Left lung (tissue), 14 donors: ENCODE measurements at places on chromosomes 7 and 10. TPM values are rescaled to one million over a fixed set of nuclear protein-coding genes. Genes with fewer than 3 reads are reported as not detected.

CLEC2L gene
- polyA plus RNA-seq: 0.20 TPM

DNA sequence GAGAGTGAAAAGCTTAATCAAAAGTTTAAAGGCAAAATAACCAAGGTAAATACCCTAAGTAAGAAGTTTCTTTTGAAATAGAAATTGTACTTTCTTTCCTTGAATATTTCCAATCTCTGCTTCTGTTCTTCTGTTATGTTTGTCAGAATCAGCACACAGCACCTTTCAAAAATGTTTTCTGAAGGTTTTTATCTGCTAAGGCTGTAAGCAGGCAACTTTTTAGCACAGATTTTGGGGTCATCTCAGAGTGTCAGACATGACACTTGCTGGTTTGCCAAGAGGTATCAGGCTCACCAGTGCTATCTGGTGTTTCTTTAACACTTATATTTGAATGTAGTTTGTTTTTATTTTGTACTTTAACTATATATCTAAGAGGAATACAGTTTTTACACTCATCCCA is 94.2 kb downstream of the CDK6 start:
- no peak for DNase-seq

DNA sequence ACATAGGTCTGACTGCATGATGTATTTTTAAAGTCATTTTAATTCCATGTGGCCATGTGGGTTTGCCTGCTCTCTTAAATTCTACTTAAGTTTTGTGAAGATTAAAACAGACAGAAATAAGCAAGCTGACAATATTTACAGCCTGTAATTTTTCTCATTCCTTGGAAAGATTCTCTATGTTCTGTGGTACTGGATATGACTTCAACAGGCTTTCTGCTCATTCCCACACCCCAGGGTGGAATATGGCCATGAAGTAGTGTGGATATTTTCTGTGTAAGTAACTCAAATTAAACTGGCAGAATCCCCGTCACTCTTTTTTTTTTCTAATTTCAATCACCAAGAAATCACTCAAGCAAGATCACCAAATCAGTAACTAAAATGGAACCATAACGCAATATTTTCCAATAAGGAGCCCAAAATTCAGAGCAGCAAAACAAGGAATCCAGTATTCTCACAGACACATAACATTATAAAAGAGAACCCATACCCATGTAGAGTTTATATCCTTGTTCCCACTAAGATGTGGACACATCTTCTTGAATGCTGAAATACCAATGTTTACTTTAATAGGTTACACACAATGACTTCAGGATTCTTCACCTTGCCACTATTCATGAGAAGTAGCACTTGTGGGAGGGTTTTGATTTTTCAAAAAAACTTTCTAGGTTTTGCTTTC is 5.7 kb downstream of the HOXA5 start:
- no peak for DNase-seq

DNA sequence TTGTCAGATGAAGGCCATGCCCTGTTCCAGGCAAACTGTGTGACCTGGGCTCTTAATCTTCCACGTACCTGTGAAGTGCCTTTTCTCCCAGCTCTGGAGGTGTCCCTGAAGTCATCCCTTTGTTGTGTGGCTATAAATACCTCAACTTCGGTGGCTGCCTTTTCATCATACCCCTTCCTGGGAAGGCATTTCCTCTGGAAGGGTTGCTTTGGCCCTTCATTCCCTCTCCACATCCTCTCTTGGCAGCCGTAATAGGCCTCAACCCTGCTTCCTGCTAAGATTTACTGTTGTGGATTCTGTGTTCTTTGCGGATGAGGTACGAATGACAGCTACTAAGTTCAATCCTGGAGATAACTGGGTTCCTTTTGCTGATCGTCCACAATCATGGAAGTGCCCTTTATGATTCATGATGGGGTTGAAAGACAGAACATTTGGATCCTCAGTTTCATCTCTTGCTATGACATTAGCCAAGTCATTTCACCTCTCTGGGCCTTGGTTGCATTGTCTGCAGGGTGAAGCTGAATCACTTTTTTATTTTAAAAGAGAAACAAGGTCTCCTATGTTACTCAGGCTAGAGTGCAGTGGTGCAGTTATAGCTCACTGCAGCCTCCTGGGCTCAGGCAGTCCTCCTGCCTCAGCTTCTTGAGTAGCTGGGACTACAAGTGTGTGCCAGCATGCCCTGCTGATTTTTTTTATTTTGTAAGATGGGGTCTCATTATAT is 23.6 kb downstream of the FKBP6 start:
- no peak for DNase-seq

GRCh38 chr10:79203014-79203644 is 134.4 kb downstream of the ZMIZ1 start:
- no peak for DNase-seq

- no peak for DNase-seq
Measured at GRCh38 chr7:82559193-82559805, 115.7 kb upstream of the CACNA2D1 start.

NRF1 gene
- 24.4 TPM for polyA plus RNA-seq

PNLIPRP1 gene
- not detected for polyA plus RNA-seq

- DNase-seq: no peak
Measured at GRCh38 chr10:45550903-45551786, 121.4 kb downstream of the ZFAND4 start.

CDC14C gene
- polyA plus RNA-seq: 0.06 TPM

GRCh38 chr7:151120896-151121295 is 34.6 kb downstream of the AGAP3 start:
- DNase-seq: no peak

GPR26 gene
- 0.01 TPM for polyA plus RNA-seq

DNA sequence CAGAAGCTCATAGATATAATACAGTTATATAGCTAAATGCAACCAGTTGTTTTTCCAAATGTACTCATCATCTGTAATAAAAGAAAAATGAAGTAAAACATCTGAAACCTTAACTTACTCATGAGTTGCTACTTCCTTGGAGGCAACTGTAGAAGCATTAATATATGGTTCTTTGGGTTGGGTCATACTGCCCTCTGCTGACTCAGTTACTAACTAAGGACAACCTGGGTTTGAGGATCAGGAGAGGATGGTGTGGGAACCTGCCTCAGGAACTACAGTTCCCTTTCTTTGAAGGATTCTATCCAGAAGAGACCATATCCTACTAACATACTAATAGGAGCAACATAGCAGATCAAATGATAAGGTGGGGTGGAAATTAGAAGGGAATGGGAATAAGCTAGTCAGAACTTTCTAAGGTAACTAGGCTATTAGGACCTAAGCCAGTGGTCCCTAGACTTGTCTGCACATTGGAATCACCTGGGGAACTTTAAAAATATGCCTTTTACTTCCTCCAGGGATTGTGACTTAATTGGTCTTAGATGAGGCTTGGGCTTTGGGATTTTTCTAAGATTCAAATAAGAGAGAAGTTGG is 20.7 kb downstream of the COX15 start:
- no peak for DNase-seq

GRCh38 chr10:124453960-124454610 is 4.2 kb upstream of the NKX1-2 start:
- DNase-seq: no peak

GIMAP8 gene
- 22.9 TPM for polyA plus RNA-seq

- DNase-seq: no peak
Measured at GRCh38 chr7:30079880-30080279, 51.7 kb downstream of the PLEKHA8 start.

IQUB gene
- 3.6 TPM for polyA plus RNA-seq

DNA sequence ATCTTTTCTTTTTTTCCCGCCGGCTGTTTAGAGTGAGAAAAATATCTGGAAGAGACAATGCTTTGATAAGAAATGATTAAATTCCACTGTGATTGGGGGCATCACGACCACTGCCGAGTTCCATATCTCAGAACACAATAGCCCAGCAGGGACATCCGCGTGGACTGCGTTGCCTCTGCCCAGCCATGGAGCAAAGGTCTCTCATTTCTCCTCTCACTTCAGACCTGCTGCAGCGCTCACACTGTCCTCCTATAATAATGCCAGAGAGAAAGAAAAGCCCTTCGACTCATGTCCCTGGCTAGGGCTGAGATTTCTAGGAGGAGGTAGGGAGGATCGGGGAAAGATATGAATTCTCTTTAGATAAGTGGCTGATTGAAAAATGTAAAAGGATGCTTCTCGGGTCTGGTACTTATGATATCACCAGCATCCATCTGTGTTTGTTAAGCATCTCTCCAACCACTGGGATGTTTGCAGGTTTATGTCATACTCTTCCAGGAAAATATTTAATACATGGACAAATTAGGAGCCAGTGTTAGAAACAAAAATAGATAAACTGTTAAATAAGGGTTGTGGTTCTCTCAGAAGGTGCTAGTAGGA is 472.9 kb upstream of the AKR1E2 start:
- no peak for DNase-seq

FERD3L gene
- polyA plus RNA-seq: not detected

- peak; percentile 28 for DNase-seq
Measured at GRCh38 chr10:70952921-70953320, 64.6 kb upstream of the PCBD1 start.

CCDC136 gene
- polyA plus RNA-seq: 30.1 TPM

DNA sequence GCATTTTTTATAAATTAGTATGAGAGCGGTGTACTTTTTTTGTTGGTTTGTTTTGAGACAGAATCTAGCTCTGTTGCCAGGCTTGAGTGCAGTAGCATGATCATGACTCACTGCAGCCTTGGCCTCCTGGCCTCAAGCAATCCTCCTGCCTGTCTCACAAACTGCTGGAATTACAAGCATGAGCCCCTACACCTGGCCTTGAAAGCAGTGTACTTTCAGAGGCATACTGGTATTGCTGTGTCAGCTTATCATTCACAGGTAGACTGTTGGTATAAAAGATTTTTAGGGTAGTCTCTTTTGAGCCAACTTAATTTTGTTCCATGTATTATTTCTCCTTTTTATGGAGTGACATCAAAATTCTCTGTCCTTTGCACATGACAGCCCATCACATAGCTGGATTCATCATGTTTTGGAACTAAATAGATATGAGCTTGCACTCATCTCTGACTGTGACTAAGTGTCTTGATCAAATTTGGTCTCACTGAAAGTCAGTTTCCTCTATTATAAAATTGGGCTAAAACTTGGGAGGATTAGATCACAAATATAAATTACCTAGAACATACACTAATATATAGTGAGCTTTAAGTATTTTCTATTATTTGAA is 12.4 kb downstream of the GNAT3 start:
- peak; percentile 68 for DNase-seq

NKX2-3 gene
- not detected for polyA plus RNA-seq

DNA sequence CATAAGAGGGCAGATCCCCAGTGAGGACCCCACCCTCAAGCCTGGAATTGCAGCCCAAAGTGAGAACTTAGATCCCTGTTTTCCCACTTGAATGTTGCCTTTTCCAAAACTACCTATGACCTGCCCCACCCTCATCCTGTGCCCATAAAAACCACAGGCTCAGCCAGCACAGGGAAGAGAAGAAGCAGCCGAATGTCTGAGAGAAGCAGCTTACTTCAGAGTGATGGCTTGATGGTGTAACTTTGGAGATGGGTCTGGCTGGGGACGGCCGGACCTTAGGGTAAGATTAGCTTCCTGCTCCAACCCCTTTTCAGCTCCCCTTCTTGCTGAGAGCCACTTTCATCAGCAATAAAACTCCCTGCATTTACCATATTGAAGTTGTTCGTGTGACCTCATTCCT is 5.7 kb downstream of the SLC25A40 start:
- DNase-seq: no peak

- no peak for DNase-seq
Measured at GRCh38 chr10:79187121-79187940, 118.6 kb downstream of the ZMIZ1 start.

GRM3 gene
- polyA plus RNA-seq: 0.18 TPM

AUTS2 gene
- polyA plus RNA-seq: 108 TPM

- no peak for DNase-seq
Measured at GRCh38 chr7:84113286-84113685, 81.3 kb downstream of the SEMA3A start.

SMO gene
- polyA plus RNA-seq: 53.0 TPM

DNA sequence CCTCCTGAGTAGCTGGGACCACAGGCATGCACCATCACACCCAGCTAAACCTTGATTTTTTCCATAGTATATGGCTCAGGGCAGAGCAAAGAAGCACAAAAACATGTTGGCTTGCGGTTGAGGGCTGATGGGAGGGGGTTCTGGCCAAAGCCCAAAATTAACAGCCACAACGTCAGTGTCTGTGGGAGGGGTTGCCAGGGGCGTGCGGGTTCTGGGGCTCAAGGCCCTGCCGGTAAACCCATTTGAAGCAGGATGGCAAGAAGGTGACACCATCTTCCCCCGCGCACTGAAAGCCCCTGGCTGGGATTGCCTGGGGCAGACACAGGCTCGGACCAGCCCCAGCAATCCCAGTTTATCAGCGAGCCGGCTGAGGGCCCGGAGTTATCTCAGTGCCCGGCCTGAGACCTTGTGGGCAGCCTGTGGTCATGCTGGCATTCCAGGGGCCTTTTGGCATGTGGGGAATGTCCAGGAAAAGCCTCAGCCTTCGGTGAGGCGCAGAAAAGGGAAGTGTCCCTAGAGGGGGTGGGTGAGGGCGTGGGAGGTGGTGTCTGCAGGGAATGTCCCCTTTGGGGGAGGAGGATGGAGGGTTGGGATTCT is 167.7 kb upstream of the TNRC18 start:
- DNase-seq: no peak

DNA sequence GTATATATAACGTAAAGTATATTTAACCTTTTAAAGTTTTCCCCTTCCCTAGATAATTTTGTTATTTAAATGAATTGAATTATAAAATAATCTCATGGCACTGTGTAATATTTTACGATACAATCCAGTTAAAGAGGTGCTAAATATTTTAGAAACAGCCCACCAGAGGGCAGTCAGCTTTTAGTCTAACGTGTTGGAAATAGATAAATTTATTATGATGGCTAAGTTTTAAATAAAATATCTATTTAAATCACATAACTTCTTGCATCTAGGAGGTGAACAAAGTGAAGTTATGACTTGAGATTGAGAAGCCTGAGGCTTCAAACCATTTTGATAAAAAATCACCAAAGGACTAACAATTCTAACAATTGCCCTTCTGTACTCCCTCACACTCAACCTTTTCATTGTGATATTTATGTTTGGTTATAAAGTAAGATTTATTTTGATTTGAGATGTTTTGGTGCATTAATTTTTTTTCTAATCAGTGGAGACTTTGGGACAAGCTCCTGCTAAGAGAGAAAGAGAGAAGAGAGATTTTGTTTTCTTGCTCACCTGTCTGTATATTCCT is 171.5 kb upstream of the SP4 start:
- DNase-seq: peak; percentile 62

OR2A1 gene
- polyA plus RNA-seq: 2.8 TPM

DNA sequence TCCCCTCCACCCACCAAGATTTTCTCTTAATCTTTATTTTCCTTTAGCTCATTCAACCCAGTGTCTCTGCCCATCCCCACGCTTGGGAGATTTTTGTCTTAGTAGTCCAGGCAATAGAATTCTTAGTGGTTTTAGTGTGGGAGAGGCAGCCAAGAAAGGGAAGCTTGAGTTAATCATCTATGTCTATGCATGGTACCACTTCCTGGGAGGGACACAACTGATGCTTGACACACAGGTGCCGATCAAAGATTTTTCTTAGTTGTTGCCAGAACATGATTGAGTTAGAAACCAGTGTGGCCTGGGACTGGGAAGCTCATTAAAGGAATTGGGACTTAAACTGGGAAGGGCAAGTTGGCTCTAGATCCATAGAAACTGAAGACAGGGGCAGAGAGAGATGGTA is 3.1 kb downstream of the STRA8 start:
- DNase-seq: no peak
